CD4-positive, alpha-beta T cell (primary cell): ENCODE measurements at places on chromosomes 6 and 20. TPM values are rescaled to one million over a fixed set of nuclear protein-coding genes. Genes with fewer than 3 reads are reported as not detected.

The CST2 gene
- not detected for total RNA-seq

The TRAPPC3L gene
- total RNA-seq, result not detected

- no peak for DNase-seq
These were observed 384.5 kb upstream of the ARID1B start for GRCh38 chr6:156392648-156393047.

GRCh38 chr20:51427651-51428291 is 114.7 kb downstream of the NFATC2 start:
- DNase-seq, result no peak

- DNase-seq, result no peak
These were observed 71.8 kb downstream of the FOXF2 start for GRCh38 chr6:1461207-1461606.

DNA sequence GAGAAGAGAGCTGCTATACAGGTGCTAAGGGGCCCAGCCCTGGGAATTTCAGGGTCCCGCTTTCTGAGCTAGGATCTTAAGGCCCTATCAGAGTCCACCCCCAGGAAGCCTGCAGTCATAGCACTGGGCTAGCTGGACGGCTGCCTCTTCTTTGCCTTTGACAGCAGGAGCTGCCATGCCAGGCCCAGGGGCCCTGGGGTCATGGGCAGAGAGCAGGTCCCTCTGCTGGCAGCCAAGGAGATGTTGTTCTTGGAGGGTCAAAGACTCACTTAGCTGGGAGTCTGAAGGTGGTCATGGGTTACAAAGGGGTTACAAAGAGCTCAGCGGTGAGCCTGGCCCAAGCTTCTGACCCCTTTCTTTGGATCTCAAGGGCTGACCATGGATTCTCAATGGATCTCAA is 52.7 kb downstream of the RPP21 start:
- no peak for DNase-seq

DNA sequence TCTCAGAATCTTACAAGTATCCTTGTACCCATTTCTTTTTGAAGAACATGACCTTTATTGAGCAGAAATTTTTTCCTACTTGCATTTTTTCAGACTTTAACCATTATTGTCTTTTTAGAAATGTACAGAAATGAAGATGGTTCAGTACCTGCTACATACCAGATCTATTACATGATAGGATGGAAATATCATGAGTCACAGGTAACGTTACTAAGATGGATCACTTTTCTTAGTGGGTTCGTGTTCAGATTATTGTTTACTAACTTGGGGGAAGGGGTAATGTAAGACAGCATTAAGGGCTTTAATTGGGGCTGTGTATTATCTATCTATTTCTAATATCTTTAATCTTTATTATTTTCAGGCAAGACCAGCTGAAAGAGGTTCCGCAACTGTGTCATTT is 31.9 kb downstream of the NDUFAF5 start:
- DNase-seq, result no peak

DNA sequence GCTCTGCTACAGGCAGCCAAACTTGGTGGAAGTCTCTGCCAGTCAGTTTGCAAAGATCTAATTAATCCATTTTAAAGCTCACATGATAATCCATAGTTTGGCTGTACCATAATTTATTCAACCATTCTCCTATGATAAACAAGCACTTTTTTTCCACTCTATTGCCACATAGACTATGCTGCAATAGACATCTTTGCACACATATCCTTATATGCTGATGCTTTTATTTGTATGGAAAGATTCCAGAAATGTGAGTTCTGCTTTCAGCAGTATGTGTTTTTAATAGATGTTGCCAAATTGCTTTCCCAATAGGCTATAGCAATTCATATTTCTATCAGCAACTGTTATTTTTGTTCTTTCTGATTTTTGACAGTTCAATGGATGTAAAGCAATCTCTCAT is 628.0 kb downstream of the KIF16B start:
- no peak for DNase-seq
